HL-60 (cell line): ENCODE measurements at places on chromosomes 7 and 10.

- no peak for DNase-seq
Observed at GRCh38 chr7:150415161-150416153, 35.0 kb upstream of the GIMAP8 start.

DNA sequence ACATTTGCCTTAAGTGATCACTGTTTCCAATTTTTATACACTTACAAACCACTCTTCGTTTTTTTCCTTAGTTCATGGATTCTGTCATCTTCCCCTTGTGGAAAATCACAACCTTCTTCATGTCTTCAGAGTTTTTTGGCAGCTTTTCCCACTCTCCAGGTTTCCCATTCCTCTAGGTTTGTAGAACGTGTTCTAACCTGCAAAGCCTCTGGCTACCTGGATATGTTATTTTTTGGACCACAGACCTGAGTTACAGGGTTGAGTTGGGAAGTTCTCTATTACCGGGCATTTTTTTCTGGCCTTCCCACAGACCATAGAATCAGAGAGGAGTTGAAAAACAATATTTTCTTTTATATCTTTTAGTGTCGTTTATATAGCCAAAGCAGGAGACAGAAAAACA, 30.2 kb downstream of the NRG3 start:
- no peak for DNase-seq

GRCh38 chr10:27241010-27241651, 534 bp upstream of the ACBD5 start:
- peak; percentile 12 for DNase-seq

DNA sequence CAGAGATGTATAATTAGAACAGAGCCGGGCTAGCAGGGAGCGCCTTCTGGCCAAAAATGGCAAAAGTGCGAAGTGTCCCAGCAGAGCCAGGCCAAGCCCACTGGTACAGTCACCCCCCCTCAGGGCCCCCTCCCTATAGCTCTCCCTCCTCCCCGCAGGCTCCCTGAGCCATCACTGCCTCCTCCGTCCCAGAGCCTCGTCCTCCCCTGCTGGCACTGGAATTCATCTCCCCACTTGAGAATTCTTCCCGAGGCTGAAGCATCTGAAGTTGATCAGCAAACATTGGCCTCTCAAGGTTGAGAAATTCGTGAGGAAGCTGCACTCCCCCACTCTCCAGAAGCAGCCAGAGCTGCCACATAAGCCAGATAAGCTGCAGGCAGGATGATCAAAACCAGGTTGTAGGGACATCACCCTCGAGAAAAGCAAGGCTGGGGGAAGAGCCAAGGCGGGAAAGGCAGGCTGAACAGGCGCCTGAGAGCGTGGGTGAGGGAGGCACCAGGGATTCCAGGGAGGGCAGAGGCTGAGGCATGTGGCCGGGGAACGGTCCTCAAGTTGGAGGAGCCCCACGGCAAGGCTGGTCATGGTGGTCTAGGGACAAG, 23.4 kb downstream of the CAMK2G start:
- no peak for DNase-seq

DNA sequence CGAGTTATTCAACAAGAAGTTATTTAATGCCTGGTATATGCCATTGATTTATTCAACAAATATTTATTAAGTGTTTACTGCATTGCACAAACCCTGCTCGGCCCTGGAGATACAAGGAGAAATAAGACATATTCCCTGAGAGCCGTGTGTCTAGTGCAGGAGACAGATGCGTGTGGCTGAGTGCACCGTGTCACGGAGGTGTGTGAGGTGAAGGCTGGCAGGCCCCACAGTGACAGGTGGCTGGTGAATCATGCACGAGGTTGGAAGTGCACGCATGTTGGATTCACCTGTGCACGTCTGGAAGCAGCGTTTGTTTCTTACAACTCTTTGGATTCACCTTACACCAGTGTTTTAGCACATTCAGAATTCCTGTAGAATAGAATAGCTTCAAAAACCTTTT, 136.6 kb upstream of the SHH start:
- DNase-seq, result no peak

- DNase-seq, result no peak
Observed at GRCh38 chr10:131694168-131694780, 206.5 kb upstream of the PPP2R2D start.

DNA sequence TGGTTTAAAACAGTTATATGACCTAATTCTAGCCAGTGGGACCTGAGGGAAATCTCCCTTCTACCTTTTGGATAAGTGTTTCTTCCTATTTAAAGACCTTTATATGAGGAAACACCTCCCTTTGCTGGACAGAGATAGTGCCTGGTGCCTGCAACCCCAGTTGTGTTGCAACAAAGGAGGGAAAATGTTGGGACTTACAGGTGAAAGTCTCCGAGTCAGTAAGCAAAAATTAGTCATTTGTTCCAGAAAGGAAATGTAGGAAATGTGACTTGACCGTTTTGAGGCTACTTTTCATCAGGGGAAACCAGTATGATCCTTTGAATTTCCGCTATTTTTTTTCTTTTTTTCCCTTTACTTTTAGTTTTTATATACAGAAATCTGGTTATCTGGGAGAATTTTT, 165.5 kb downstream of the DKK1 start:
- DNase-seq, result no peak

GRCh38 chr10:103663802-103664201, 170.3 kb downstream of the NEURL1 start:
- DNase-seq, result no peak

DNA sequence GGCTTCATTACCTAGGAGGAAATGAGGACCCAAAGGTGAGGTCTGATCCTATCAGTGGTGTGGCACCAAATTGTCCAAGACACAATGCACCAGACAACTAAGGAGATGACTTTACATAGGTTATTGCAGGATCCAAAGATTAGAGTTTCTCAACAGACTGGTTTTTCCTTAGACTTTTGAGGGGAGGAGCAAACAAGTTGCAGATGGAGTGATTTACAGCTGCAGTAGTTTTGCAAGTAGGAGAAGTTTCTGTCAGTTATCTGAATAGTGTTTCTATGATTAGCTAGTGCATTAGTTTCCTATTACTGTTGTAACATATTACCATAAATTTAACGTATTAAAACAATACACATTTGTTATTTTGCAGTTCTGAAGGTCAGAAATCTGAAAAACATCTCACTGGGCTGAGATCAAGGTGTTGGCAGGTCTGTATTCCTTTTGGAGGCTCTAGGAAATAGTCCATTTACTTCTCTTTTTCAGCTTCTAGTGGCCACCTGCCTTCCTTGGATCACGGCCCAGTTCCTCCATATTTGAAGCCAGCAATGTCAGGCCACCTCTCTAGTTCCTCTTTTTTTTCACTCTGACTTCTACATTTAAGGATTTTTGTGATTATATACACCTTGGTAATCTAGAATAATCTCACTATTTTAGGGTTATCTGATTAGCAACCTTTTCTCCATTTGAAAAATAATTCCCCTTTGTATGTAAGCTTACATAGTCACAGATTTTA, 994.9 kb downstream of the REEP3 start:
- no peak for DNase-seq

DNA sequence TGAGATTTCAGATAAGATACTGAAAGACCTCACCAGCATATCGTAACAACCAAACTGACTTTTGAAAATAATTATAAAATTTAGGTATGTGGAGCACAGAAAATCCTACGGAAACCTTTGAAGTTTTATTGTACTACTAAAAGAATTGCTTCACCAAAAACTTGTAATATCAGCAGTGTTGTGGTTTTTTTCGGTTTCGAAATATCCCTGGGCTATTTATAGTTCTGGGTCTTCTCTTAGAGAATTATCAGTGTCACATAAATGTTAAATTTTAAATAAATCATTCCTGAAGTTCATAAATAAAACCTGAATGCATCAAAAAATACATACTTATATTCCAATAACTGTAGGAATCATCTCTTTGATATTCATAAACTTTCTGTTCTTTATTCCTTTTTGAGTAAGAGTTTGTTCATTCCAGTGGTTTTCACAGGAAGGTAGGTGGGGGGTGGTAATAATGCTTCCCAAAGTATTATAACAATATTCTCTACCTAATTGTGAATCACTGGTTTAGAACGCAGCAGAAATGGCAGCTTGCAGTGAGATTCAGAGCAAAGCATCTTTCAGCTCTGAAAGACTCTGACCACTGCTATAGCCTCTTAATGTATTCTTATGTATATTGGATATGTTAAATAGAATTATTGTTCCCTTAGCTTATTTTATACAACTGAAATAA, 60.2 kb downstream of the ZNF277 start:
- peak; percentile 9 for DNase-seq

GRCh38 chr10:117762126-117762818, 219.7 kb downstream of the EMX2 start:
- no peak for DNase-seq

DNA sequence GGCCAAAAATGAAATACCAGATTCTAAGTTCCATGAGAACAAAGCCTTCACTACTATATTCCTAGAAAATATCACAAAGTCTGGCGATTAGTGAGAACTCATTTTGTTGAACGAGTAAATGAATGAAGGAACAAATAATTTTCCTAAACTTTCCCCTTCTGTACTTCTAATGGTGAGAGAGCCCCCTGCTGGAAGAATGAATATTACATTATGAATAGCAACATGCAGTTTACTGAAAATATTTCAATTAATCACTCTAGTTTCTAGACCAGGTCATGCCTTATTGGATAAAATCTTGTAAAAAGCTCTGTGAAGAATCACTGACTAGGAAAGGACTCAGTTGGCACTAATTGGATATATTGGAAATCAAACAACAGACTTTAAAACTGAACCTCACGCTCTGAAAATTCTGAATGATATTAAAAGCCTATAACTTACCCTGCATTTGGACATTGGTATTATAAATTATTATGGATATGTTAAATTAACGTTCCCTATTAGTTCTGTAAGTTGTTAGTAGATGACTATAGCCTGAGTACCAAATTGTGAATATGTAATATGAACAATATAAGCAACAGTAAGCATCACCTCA, 32.4 kb upstream of the MTPN start:
- no peak for DNase-seq

DNA sequence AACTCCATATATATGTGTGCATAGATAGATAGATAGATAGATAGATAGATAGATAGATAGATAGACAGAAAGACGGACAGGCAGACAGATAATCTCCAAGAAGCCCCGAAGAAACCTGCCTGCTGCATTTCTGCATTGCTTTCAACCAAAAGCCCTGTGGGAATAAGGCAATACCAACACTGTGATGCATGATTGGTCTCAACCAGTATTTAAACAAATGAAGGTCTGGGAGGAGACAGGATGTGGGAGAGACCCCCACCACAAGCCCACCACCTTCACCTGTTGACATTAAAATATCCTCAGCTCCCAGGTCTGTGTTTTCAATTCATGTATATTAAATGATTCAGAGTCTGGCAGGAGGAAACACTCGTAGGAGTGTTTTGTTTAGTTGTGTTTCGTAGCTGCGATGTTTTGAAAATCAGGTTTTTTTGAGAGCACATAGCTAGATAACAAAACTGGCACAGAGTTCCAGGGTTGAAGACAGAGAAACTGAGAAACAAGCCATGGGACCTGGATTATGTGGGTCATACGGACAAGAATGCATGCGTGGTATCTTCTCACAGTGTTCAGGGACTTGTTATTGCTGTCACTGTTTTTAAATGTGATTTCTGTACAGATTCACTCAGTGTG, 200.7 kb upstream of the AHR start:
- no peak for DNase-seq

DNA sequence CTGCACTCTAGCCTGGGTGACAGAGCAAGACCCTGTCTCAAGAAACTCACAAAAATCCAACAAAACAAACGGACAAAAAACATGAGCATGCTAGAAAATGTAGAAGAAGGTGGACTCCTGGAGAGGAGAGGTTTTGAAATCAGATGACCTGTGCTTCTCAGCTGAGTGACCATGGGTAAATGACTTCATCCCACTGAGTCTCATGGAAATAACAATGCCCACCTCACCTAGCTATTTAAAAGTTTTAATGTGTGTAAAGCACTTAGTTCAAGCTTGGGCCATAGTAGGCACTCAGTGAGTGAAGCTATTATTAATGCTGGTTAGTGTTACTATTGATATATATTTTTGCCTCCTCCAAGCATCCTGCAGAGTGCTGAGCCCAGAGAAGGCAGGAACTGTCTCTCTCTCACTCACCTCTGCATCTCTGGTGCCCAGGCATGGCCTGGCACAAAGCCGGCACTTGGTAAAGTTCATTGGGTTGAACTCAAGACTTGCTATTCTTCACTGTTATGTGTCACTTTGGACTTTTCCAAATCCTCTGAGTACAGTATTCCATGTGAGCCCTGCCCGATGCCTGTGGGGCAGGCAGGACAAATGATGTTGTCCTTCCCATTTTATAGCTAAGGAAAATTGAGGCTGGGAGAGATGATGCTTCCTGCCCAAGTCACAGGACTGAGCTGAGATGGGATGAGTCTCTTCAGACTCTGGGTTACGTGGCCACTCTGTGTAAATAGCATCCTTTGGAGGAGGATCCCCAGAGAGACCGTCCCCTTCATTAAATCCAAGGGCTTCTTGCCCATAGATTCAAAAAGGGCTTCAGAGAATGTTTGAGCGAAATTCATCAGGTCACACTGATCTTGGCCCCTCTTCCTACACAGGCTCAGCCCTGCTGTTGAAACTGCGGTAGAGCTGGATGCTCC, 81.4 kb upstream of the EMX2 start:
- DNase-seq, result no peak

DNA sequence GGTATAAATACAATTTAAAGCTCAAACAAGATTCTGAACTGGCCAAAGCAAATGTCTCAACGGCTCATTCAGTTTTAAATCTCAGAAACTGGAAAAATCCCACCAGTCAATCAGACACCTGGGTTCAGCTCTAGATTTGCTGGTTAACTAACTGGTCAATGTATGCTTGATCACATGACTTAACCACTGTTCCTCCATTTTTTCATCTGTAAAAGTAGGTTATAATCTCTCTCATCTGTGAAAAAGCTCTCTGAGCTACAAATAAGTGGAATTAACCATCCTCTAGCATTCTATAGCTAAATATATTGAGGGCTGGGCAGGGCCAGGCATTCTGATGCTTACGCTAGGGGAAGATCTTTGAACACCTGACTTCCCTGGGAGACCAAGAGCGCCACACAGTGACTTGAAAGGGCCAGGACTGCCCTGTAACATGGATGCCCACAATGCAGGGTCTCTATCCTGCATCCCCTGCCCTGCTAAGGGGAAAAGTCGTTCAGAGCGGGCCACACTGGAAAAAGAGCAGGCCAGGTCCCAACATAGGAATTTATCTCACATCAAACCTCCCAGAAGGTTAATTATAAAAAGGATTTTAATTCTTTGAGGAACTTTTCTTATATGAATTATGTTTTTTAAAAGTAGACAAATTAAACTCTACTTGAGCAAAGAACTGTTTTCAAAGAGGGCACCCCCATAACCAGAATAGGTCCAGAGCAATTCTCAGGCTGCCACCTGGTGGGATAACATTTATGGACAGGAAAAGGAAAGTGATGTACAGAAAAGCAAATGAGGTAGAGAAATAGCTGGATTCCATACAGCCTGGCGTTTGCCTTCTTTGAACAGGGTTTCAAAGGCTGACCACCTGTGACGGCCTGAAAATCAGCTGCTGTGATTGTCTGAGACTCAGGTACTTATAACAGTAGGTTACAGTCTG, 1.8 kb downstream of the RP9 start:
- no peak for DNase-seq

- DNase-seq, result no peak
Observed at GRCh38 chr10:123945325-123945920, 53.8 kb upstream of the CPXM2 start.
